ENCODE measurements at places on chromosomes 2 and 18.

GRCh38 chr2:147824620-147825019, 20.2 kb upstream of the ACVR2A start:
- no peak for DNase-seq

- DNase-seq: peak; percentile 47
Measured at GRCh38 chr18:74497324-74497676, 1.1 kb downstream of the CNDP2 start.

DNA sequence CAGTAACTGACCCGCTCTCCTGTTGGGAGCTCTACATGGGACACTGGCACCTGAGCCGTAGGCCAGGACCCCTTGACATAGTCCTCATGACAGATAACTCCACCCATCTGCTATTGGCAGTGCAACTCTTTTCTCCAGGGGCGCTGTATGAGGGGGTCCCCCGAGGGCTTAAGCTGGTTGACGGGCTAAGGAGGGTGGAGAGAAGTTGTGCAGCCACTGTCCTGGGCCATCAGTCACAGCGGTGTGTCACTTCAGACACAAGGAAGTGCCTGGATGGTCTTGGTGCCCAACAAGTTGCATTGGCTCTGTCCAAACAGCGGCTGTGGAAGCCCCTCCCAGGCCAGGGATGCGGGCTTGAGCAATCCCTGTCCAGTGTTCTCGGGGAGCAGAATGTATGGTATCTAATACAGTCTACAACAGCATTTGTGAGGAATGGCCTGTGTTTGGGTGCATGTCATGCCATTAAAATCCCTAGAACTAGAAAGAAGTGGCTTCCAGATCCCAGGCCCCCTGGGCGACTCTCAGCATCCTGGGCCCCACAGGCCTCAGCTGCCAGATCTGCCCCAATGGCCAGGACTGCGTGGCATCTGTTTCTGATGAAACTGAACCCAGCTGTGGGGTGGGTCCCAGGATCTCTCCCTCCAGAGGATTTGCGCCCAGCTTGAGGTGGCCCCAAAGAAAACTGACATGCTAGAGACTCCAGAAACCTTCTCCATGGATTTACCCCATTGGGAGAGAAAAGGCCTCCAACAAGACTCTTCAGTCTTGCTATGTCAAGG, 23.3 kb downstream of the TTC32 start:
- no peak for DNase-seq

GRCh38 chr2:225788571-225789094, 389.1 kb downstream of the NYAP2 start:
- no peak for DNase-seq

- DNase-seq: no peak
Measured at GRCh38 chr2:68696554-68696953, 38.1 kb upstream of the ARHGAP25 start.

DNA sequence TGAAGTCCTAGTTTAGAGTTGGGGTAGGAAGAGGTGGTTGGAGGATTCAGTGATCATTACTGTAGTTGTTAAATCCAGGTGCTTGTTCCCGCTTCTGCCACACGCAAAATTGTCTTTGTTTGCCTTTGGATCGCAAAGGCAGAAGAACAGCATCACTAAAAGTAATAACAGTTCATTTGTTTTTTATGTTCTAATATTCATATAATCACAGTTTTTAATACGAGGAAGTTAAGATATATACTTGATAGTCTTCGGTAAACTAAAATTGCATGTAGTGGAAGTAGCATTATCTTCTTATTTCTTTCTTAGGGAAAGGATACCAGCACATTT, 365 bp downstream of the NDUFB3 start:
- DNase-seq: peak; percentile 65

GRCh38 chr2:182831101-182831500, 35.3 kb downstream of the FRZB start:
- DNase-seq: no peak

DNA sequence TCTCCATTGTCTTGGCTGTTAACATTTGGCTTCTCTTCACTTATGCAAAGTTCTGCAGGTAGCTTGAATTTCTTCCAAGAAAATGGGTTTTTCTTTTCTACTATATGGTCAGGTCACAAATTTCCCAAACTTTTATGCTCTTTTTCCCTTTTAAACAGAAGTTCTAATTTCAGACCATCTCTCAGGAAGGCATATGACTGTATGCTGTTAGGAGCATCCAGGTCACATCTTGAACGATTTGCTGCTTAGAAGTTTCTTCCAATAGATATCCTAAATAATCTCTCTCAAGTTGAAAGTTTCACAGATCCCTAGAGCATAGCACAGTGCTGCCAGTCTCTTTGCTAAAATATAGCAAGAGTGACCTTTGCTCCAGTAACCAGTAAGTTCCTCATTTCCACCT, 932.5 kb downstream of the DPP10 start:
- no peak for DNase-seq

GRCh38 chr2:154507186-154507585, 191.3 kb upstream of the KCNJ3 start:
- peak; percentile 21 for DNase-seq

DNA sequence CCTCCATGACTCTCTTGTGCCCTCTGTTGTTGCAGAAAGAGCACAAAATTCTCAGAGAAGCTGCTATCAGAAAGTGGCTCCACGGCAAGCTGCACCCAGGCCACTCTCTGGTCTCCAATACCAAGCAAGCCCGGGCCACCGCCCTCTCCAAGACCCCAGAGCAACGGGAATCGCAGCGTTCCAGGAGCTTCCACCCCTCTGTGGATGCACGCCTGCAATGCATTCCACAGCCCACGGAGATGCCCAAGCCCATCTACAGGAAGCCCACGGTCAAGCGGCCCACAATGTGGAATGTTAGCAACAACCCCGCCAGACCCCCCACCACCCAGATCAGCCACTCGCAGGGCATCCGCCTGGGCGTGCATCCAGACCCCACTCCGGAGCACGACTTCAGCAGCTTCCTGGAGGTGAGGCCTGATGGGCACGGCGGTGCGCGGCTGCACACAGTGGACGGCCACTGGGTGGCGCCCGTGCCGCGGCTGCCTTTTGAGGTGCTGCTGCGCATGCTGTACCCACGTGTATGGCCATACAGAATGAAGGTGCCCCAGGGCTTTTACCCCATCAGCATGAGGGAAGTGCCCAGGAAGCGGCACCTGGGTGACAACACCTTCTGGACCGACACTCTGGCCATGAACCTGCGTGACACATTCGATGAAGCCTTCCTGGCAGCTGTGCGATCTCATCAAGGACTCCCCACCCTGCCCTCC, 6.3 kb downstream of the ANKRD53 start:
- DNase-seq: no peak

- DNase-seq: no peak
Measured at GRCh38 chr2:230840301-230840700, 24.4 kb upstream of the ITM2C start.

DNA sequence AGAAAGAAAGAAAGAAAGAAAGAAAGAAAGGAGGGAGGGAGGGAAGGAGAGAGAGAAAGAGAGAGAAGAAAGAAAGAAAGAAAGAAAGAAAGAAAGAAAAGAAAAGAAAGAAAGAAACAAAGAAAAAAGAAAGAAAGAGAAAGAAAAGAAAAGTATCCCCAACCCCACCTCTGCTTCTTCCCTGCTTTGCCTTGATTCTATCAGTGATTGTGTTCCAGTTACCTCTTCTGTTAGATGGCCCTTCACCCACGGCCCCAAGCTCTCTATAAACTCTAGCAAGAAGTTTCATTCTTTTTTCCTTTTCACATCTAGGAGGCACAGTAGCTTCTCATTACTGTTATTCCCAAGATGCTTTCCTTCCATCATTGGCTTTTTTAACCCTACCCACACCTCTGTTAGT, 1097.5 kb upstream of the ZEB2 start:
- no peak for DNase-seq

DNA sequence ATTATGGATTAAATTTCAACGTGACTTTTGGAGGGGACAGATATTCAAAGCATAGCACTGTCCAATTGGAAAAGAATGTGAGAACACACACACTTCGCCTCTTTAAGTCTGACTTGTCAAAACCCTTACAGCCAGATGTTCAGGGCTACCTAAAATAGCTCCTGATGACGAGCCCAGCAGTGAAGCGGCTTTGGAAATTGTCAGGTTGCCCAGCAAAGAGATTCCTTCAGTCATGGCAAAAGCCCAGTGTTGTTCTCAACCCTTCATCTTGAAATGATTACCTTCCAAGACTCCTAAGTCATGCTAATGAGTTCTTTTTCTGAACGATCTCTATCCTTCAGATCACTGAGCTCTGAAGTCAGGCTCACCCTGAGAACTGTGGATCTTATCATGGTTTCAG, 436.6 kb downstream of the LRATD1 start:
- no peak for DNase-seq

DNA sequence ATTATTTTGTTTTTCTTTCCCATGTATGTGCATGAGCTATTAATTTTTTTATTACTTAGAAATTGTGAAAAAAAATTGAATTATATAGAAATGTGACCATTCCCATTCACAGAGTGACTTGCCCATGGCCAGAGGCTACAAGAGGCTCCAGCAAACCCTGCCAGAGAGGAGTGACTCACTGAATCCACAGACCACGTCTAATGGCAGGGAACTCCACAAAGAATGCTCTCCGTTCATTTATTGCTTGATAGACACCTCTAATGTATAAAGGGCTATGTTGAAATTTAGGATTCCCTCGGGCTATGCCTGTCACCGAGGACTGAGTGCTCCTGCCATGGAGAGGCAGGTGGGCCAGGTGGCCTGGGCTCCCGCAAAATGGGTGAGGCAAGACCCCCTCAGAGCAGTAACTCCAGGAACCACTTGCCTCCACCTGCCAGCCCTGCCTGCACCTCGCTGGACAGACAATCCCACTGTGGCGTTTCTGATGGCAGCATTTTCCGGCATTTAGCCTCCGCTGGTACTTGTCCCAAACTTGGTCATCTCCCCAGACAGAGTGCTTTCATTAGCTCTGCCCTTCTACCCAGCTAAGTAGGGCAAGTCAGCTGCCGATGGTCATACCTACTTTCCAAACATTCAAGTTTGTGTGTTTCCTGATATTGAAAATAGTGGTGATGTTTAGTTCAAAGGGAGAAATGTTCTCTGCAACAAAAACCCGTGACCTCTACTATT, 200.3 kb downstream of the PRKCE start:
- no peak for DNase-seq

GRCh38 chr2:3475771-3476170, 43.6 kb downstream of the ADI1 start:
- DNase-seq: no peak

DNA sequence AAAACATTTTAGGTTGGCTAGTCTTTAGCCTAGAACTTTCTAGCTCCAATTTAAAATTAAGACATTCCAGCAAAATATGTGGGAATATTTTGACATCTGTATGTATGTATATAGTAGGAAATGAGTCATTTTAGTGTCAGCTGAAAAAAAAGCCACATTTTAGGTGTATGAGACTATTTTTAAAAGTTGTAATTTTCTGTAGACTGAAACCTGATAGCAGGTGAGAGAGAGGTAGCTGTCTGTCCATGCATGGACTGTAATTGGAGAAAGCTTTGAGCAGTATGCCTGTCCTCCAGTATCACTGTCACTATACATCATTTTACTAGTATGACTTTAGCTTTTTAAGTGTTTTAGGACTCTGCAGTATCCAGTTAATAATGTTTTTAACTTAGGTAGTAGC, 26.1 kb upstream of the PPP1R1C start:
- DNase-seq: no peak

GRCh38 chr2:58875436-58875835, 634.3 kb upstream of the FANCL start:
- DNase-seq: no peak

- DNase-seq: peak; percentile 52
Measured at GRCh38 chr2:141021109-141021508, 1109.7 kb downstream of the LRP1B start.

GRCh38 chr2:209648714-209649113, 122.9 kb upstream of the UNC80 start:
- no peak for DNase-seq

DNA sequence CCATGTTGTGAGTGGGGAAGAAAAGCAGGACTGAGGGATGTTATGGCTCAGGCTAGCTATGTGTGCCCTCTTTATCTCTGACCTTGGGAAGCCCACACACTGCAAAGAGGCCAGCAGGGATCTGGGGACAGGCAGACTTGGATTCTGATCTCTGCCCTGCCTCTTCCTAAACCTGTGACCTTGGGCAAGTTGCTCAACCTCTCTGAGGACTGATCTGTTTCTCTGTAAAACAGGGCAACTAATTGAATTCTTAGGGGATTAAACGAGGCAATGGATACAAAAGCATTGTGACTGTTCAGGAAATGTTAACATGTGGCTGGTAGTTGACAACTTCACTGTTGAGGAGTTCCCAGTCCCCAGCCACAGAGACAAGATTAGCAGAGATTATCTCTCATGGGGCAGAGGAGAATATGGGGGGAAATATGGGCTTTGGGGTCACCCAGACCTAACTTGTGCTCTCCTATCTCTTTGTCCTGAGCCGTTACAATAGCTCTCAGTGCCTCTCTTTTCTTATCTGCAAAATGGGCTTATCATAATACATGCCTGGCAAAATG, 184.7 kb upstream of the GLI2 start:
- no peak for DNase-seq

DNA sequence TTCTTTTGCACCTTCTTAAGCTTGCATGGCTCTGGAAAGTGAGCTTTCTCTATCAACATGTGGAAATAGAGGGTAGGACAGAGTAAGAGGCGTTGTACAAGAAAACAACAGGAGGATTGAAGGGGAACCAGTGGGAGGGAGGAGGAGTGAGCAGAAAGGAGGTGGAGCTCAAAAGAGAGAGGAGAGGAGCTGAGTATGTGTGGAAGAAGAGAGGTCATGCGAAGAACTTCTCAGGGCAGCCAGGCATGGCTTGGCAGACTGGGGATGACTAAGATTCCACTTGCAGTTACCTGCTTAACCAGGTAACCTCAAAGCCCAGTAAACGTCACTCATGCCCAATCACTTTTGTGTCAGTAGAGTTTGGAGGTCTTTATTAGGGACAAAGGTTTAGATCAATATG, 105.1 kb downstream of the BCL2L11 start:
- DNase-seq: no peak

DNA sequence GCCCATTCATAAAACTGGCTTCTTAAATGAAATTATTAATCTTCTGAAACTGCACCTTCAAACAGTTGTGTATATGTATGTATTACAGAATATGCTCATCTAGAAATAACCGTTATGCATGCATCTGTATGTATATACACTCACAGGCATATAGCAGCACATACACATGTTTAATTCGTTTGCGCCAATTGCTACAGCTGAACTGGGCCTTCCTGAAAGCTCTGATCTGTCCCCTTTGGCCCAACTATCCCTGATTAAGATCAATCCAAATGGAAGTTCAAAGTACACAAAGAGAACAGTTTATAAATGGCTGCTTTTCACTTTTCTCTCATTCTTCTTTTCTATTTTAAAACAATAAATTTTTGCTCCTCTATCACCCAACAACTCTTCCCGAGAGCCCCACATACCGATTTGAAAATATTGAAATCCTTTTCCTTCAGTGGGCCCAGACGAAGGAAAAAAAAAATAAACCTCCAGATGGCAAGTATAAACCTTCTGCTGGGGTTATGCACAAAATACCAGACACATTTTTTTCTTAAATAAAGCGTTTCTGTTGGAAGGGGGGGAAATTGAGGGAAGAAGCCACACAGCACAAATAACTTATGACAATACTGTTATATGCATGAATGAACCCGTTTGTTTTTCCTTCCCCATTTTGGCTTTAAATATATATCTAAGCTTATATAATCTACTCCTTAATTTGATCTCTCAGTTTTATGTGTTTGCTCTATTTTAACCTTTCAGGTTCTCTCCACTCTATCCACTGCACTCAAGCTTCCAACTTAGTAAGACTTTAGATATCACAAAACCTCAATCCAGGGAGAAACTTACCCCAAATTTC, 267.3 kb downstream of the TCF4 start:
- no peak for DNase-seq

- DNase-seq: no peak
Measured at GRCh38 chr2:25608718-25609117, 64.7 kb downstream of the DTNB start.
